HT1080 (cell line): ENCODE measurements at places on chromosomes 3 and 15. TPM values are rescaled to one million over a fixed set of nuclear protein-coding genes. Genes with fewer than 3 reads are reported as not detected.

The COL6A5 gene
- total RNA-seq, result 0.17 and 0.26 TPM in 2 replicates

The SPATA12 gene
- total RNA-seq, result 0.80 and 1.6 TPM in 2 replicates

The AEN gene
- total RNA-seq, result 137 and 162 TPM in 2 replicates

- DNase-seq, result peak; percentile 20
Observed at GRCh38 chr3:165233501-165234195, 37.5 kb upstream of the SLITRK3 start.

GRCh38 chr3:13896473-13897154, 16.7 kb upstream of the WNT7A start:
- peak; percentile 56 for DNase-seq

DNA sequence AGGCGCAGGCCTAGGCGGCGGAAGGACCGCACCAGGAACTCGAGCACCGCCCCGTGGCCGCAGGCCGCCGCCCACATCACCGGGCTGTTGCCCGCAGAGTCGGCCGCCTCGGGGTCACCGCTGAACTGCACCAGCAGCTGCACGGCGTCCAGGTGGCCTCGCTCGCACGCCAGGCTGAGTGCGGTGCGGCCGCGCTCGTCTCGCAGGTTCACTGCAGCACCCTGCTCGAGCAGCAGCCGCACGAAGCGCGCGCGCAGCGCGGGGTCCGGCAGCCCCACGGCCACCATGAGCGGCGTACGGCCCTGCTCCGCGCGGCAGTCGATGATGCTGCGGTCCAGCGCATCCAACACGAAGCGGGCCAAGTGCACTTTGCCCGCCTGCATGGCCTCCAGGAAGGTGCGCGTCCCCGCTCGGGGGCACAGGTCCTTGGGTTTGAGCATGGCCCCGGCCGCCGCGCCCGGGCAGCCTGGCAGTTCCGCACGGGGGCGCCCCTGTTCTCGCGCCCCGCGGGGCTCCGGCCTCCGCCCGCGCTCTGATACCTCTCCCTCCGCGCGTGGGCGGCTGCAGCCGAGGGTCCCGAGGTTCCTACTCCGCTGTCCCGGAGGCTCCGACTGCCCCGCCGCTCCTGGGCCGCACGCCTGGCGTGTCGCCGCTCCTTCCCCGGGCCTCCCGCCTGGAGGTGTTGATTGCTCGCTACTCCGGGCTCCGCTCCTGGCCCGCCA, 556 bp downstream of the ANKRD63 start:
- no peak for DNase-seq

- no peak for DNase-seq
Observed at GRCh38 chr3:7934362-7934761, 567.3 kb upstream of the LMCD1 start.

- DNase-seq, result no peak
Observed at GRCh38 chr3:112395181-112395895, 62.4 kb downstream of the CD200 start.

GRCh38 chr3:99774467-99774866, 43.2 kb upstream of the CMSS1 start:
- peak; percentile 83 for DNase-seq

DNA sequence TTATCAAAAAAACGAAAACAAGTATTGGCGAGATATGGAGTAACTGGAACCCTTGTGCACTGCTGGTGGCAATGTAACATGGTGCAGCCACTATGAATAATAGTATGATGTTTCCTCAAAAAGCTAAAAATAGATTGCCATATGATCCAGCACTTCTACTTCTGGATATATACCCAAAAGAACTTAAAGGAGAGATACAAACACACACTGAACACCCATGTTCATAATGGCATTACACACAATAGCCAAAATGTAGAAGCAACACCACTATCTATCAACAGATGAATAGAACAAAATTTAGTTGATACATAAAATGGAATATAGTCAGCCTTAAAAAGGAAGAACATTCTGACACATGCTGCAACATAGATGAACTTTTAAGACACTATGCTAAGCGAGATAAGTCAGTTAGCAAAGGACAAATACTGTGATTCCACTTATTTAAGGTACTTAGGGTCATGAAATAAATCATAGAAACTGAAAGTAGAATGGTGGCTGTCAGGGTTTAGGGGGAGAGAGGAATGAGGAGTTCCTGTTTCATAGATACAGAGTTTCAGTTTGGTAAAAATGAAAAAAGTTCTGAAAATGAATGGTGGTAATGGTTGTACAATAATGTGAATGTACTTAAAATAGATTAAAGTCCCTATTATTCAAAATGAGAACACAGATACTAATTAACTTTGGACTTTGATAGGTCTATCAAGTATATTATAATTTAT, 59.4 kb upstream of the IMPG2 start:
- DNase-seq, result no peak

DNA sequence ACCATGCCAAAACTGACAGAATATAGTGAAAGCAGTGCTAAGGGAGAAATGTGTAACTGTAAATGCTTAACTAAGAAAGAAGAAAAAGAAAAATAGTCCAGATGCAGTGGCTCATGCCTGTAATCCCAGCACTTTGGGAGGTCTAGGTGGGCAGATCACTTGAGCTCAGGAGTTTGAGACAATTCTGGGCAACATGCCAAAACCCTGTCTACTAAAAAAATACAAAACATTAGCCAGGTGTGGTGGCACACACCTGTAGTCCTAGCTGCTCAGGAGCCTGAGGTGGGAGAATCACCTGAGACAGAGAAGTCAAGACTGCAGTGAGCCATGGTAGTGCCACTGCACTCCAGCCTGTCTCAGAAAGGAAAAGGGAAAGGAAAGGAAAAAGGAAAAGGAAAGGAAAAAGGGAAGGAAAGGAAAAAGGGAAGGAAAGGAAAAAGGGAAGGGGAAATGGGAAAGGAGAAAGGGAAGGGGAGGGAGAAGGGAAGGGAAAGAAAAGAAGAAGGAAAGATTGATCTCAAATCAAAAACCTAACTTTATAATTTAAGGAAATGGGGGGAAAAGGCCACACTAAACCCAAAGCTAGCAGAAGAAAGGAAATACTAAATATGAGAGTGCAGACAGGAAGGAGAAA, 20.3 kb downstream of the C3orf33 start:
- DNase-seq, result no peak

- no peak for DNase-seq
Observed at GRCh38 chr3:57675530-57675929, 17.3 kb downstream of the DENND6A start.

GRCh38 chr15:101376615-101377395, 81.8 kb upstream of the SNRPA1 start:
- no peak for DNase-seq

GRCh38 chr3:176914764-176915163, 282.5 kb downstream of the TBL1XR1 start:
- peak; percentile 27 for DNase-seq

GRCh38 chr3:45741742-45742460, 52.7 kb downstream of the SACM1L start:
- no peak for DNase-seq

DNA sequence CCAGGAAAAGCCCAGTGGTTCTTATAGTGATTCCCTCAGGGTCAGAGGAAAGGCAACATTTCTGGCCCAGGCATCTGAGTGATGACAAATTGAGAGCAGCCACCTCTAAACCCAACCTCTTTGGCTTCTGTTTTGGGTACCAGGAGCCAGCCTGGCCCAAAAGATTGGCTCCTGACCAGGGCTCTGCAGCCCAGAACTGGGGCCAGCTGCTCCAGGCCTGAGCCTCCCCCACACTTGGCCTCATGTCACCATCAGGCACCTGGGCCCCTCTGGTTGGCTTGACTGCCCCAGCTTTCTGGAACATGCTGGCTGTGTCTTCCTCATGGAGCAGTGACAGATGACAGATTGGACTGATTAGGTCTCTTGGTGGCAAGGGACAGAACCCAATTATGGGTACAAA, 26.0 kb upstream of the HCN4 start:
- DNase-seq, result no peak

GRCh38 chr3:15722877-15723623, 74.7 kb downstream of the ANKRD28 start:
- no peak for DNase-seq
